A549 treated with GW870086 at 1 μM for 4 hours (cell line): ENCODE measurements at places on chromosomes 6 and 20. TPM values are rescaled to one million over a fixed set of nuclear protein-coding genes. Genes with fewer than 3 reads are reported as not detected.

LY6G6F gene
- total RNA-seq, result not detected in 5 replicates

PI16 gene
- not detected in 5 replicates for total RNA-seq

ERVFRD-1 gene
- total RNA-seq, result not detected in 5 replicates

COL9A1 gene
- not detected in 5 replicates for total RNA-seq

FAM184A gene
- not detected in 5 replicates for total RNA-seq

CLDN20 gene
- not detected in 5 replicates for total RNA-seq

RPS6KA2 gene
- 0.10 to 0.32 TPM (median 0.17 TPM) in 5 replicates for total RNA-seq
